Right ventricle myocardium inferior (tissue), 1 donor: ENCODE measurements at places on chromosomes 16 and 17. TPM values are rescaled to one million over a fixed set of nuclear protein-coding genes. Genes with fewer than 3 reads are reported as not detected.
A peak's percentile ranks its signal among the peaks of the same experiment; 100 is the strongest.

- DNase-seq: no peak
Measured at GRCh38 chr17:55873017-55873758, 122.3 kb downstream of the PCTP start.

- DNase-seq: peak; percentile 83
Measured at GRCh38 chr17:8125154-8125946, 1.4 kb upstream of the HES7 start.

DNA sequence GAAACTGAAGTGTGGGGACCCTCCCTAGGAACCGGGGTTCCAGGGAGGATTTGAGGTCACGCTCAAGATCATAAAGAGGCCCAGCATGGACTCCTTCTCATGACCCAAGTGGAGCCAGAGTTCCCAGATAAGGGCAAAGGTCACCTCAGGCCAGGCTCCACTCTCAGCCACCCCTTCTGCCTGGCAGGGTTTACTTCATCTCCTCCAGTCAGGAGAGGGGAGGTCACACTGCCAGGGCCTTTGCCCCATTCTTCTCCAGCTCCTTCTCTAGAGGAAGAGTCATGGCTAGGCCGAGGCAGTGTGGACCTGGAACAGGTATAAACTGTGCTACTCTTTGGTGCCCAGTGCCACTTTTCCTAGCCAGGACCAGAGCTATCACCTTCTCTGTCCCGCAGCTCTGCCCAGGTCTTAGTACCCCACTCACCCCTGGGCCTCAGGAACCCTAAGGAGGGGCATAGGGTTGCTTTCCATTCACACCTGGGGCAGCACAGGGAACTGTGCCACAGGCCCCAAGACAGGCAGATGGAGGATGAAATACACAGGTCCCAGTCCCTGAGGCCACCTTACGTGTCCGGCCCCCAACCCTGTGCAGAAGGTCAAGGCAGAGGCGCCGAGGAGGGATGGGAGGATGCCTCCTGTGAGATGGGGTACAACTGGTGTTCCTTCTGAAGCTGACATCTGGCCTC, 879 bp upstream of the ACSF2 start:
- DNase-seq: no peak

Gene CD300H
- total RNA-seq: not detected

- no peak for DNase-seq
Measured at GRCh38 chr17:68294617-68295016, 3.3 kb downstream of the ARSG start.

GRCh38 chr17:5080591-5080990, 2.3 kb downstream of the ZFP3 start:
- no peak for DNase-seq

Gene PAGR1
- total RNA-seq: 15.6 TPM

DNA sequence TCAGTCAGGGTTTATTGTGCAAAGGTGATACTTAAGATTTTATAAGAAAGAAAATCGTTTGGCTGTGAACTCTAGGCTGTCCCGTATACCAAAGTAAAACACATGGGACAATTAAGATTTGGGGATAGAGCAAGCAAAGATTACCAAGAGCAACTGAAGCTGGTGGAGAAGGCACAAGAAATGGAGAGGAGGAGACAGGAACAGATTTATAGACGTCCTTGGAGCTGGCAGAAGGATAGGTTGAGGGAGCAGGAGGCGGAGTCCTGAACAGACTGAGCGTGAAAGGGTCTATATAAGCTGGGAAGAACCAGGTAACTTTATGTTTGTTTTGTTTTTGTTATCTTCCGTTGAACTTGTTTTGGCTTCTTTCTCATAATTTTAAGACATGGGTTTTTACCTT, 3.8 kb downstream of the TNRC6C start:
- DNase-seq: no peak

DNA sequence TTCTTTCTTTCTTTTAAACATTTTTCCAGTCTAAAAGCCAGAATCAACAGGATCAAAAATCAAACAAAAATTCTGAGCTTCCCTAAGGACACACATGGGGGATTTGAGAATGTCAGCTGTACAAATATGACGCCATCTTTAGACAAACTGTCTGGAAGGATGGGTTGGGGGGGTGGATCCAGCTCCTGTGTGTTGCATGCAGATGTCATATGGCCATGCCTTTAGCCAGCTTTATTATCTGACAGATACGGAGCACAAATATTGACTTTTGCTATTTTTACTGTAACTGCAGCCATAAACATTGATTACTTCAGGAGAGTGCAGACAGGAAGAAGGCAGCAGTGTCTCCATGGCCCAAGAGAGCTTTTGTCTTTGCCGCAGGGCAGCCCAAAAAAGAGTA, 279.4 kb upstream of the ELAC2 start:
- no peak for DNase-seq
